CD8-positive, alpha-beta memory T cell (primary cell): ENCODE measurements at places on chromosomes 2 and 18.
A peak's percentile ranks its signal among the peaks of the same experiment; 100 is the strongest.

DNA sequence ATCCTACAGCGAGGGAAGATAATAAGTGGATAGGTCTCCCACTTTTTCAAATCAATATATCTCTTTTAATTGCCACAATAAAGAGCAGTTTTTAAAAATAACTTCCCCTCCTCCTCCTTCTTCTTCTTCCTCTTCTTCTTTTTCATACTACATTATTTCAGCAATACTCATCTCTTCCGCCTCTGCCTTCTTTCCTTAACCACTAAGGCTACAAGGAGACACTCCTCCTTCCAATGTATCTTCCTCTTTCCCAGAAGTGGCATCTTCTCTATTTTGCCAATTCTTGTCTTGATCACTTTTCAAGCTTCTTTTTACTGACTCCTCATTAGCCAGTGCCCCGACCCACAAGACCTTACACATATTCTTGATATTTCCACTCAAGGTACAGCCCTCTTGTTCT lies 546.6 kb upstream of the CHAC2 start:
- no peaks in the 10 kb centered on the region for H3K36me3 ChIP-seq
- H3K27ac ChIP-seq: no peak overlapping the region
- no peak overlapping the region for H3K4me3 ChIP-seq
- H3K27me3 ChIP-seq: no peaks in the 10 kb centered on the region
- no peaks in the 10 kb centered on the region for H3K4me1 ChIP-seq

GRCh38 chr2:162579169-162579568 lies 235.2 kb downstream of the GCA start:
- no peak overlapping the region for H3K27ac ChIP-seq
- no peaks in the 10 kb centered on the region for H3K27me3 ChIP-seq
- no peaks in the 10 kb centered on the region for H3K4me1 ChIP-seq

GRCh38 chr2:178123163-178123562 lies 10.9 kb downstream of the RBM45 start:
- H3K36me3 ChIP-seq: peaks cover 13% of the 10 kb centered on the region
- H3K27me3 ChIP-seq: no peaks in the 10 kb centered on the region
- no peak for DNase-seq
- H3K4me3 ChIP-seq: no peak overlapping the region
- H3K4me1 ChIP-seq: no peaks in the 10 kb centered on the region

- H3K4me1 ChIP-seq: no peaks in the 10 kb centered on the region
- H3K36me3 ChIP-seq: no peaks in the 10 kb centered on the region
- H3K27ac ChIP-seq: no peak overlapping the region
- DNase-seq: no peak
- H3K4me3 ChIP-seq: no peak overlapping the region
- no peaks in the 10 kb centered on the region for H3K27me3 ChIP-seq
Observed at GRCh38 chr2:71187589-71187988, 39.3 kb downstream of the PAIP2B start.

GRCh38 chr18:35201256-35201931 lies 39.4 kb upstream of the ZNF397 start:
- H3K4me3 ChIP-seq: no peak overlapping the region
- no peaks in the 10 kb centered on the region for H3K4me1 ChIP-seq
- no peak overlapping the region for H3K27ac ChIP-seq
- no peaks in the 10 kb centered on the region for H3K36me3 ChIP-seq
- no peak for DNase-seq

DNA sequence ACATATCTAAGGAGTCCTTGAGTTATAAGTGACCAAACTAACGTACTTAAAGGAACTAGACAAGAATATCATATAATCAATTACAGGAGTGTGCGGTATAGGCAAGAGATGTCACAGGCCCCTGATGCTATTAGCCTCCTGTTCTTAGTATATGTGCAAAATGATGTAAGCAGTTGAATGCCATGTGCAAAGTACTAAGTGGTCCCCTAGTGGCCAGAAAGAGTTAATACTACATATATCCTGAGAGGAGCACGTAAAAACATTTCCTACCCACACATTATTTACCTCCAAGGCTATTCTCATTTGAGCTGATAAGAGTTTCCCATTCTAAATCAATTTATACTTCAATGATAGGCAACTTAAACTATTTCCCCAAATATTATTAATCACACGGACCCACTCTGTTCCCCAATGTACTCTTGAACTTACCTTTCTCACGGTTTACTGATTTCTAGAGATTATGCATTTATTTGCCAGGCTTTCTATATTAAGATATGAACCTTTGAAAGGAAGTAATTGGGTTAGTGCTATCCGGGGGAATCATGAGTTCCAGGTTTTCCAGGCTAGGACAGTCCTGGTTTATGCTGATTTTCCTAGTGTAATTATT lies 158.0 kb upstream of the KLHL14 start:
- no peaks in the 10 kb centered on the region for H3K4me1 ChIP-seq
- DNase-seq: no peak
- no peaks in the 10 kb centered on the region for H3K36me3 ChIP-seq
- no peak overlapping the region for H3K27ac ChIP-seq
- H3K4me3 ChIP-seq: no peak overlapping the region

DNA sequence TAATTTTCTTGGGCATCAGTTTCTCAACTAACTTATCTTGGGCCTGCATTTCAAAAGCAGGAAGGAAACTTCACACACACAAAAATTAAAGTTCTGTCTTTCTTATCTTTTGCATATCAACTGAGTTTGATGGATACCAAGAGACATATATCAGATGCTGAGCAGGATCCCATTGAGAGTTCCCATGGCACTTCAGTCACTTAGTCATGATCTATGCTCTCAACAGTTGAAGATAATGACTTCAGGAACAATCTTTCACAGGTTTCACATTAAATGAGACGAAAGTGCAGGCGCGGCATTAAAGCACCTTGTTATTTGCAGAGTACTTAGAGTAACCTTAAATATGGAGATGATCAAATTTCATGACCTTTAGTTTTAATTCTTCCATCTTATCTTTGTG lies 2139.8 kb upstream of the CELF4 start:
- H3K27ac ChIP-seq: no peak overlapping the region
- H3K27me3 ChIP-seq: no peaks in the 10 kb centered on the region

DNA sequence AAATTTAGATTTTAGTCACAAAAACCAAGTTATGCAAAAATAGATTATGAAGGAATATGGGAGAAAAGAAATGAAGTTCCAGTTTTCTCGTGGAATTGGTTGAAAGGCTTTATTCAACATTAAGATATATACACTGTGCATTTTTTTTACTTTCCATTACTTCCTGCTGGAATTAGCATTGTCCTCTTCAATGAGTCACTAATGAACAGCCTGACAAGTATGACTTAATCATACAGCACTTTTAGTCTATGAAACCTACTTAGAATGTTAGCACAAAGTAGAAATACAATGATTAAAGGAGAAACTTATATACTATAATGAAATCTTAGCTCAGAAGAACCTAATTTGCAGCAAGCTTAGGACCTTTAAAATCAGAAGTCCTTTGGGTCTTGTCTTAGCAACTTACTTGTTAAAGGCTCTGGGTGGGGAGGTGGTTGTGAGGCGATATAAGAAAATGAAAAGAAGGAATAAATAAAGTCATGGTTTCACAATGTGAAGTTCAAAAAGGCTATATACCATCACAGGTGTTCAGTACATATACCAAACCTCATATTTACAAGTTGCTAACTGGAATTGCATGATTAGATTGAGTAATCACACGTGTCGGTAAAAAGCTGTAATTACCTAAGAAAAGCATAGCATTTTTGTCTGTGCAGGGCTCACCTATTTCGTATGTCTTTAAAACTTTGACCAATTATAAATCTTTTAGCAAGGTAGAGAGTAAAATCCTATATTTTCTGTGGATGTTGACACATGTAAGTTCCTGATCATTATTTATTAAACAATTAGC lies 236.8 kb downstream of the CAMKMT start:
- H3K36me3 ChIP-seq: no peaks in the 10 kb centered on the region
- no peak overlapping the region for H3K4me3 ChIP-seq
- no peaks in the 10 kb centered on the region for H3K27me3 ChIP-seq
- no peak for DNase-seq
- no peak overlapping the region for H3K27ac ChIP-seq

DNA sequence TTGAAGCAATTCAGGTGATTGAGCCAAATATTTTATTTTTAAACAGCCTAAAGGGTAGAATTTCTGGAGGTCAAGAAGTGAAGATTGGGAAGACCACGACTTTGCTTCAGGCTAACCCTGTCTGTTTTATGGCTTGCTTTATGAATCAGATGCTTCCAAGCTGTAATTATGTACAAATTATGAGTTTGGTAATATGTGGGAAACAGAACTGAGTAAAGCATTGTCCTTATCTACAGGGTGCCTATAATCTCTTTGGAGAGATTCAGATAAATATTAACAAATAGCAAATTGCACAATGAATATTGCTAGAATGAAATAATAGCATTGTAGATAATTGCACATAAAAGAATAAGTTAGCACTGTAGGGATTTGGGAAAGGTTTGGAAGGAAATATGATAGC lies 539.4 kb upstream of the CDH2 start:
- no peaks in the 10 kb centered on the region for H3K36me3 ChIP-seq
- no peaks in the 10 kb centered on the region for H3K27me3 ChIP-seq
- no peaks in the 10 kb centered on the region for H3K4me1 ChIP-seq
- no peak overlapping the region for H3K4me3 ChIP-seq
- DNase-seq: no peak

- no peak overlapping the region for H3K4me3 ChIP-seq
- no peaks in the 10 kb centered on the region for H3K4me1 ChIP-seq
- no peak for DNase-seq
- H3K27me3 ChIP-seq: no peaks in the 10 kb centered on the region
- H3K27ac ChIP-seq: no peak overlapping the region
Observed at GRCh38 chr2:57881998-57882888, 164.4 kb upstream of the VRK2 start.

DNA sequence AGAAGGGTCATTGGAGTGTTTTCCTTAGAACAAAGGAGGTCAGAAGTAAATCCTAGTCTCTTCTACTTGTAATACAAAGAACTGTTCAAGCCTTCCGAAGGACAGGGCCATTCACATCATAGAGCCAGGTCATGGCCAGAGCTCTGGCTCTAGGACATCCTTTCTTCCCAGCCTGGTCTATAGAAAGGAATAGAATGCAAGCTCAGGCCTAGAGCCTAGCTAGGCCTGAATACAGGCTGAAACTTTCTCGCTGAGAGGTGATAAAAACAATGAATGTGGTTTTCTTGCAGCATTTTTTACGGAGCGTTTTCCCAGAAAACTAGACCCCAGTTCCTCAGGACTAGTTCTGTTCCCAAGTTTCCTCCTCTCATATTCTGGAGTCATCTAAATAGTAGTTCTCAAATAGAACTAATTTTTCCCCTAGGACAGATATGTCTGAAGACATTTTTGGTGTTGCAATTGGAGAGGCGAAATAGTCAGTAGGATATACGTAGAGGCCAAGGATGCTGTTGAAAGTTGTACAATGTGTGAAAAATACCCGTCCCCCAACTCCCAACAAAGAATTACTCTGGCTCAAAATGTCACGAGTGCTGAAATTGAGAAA lies 6.8 kb downstream of the UGT1A6 start:
- H3K27ac ChIP-seq: peak overlapping the region; percentile 2
- no peak overlapping the region for H3K4me3 ChIP-seq
- no peaks in the 10 kb centered on the region for H3K27me3 ChIP-seq
- DNase-seq: no peak
- H3K4me1 ChIP-seq: no peaks in the 10 kb centered on the region

DNA sequence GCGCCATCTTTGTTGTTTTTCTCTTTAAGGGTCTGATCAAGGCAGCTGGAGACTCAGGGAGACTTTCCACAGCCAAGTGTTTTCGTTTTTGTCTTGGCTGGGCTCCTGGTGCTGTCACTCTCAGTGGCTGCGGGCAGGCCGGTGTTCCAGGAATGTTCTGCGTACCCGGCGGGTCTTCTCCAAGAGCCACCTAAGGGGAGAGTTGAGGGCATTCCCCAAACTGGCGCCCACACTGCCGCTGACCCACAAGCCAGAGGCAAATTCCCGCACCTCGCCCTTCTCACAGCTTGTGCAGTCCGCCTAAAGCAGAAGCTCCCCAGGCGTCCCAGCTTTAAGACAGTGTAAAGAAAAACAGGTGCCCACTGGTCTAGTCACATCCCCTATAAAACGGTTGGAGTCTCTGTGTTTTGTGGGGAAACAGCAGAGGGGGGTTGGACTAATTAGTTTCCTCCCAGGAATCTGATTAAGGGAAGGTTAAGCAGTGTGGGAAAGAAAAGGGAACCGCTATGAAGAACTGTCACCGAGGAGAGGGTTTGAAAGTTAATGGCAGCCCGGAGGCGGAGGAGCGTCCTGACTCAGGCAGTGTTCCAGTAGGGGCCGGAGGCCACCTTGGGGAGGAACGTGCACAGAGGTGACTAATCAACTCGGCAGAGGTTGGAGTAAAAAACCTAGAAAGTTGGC lies 224.5 kb downstream of the SLC4A3 start:
- no peak overlapping the region for H3K27ac ChIP-seq
- no peak for DNase-seq
- H3K4me1 ChIP-seq: no peaks in the 10 kb centered on the region
- no peak overlapping the region for H3K4me3 ChIP-seq
- H3K27me3 ChIP-seq: no peaks in the 10 kb centered on the region

DNA sequence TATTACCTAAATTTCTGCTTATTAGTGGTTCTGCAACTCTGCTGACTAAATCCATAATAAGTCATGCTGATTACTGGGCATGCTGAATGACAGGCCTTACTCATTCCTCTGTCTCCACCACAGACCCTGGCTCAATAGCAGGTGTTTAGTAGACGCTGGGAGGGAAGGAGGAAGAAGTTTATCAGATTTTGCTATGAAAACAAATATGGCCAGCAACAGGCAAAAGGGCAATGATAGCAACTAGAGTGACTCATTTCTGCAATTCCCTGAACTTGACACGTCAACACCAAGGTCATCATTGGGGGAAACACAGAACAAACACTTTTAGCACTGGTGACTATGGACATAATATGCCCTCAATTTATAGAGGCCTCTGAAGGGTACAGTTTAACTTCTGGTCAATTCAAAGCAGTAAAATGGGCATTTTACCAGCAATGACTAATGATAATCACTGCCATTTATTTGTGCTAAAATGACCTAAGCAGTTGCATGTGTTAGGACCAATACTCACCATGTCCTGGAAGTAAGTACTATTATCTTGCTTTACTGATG lies 35.2 kb downstream of the TMEM163 start:
- H3K4me1 ChIP-seq: peaks cover 25% of the 10 kb centered on the region
- H3K4me3 ChIP-seq: no peak overlapping the region
- H3K36me3 ChIP-seq: no peaks in the 10 kb centered on the region
- no peak for DNase-seq

GRCh38 chr18:23826850-23827620 lies 137.8 kb downstream of the LAMA3 start:
- H3K4me3 ChIP-seq: no peak overlapping the region
- H3K27me3 ChIP-seq: no peaks in the 10 kb centered on the region
- no peak overlapping the region for H3K27ac ChIP-seq
- H3K4me1 ChIP-seq: peaks cover 7% of the 10 kb centered on the region
- DNase-seq: no peak

GRCh38 chr18:59744271-59744721 lies 47.1 kb upstream of the CCBE1 start:
- no peak overlapping the region for H3K4me3 ChIP-seq
- no peak for DNase-seq
- H3K27ac ChIP-seq: no peak overlapping the region
- no peaks in the 10 kb centered on the region for H3K36me3 ChIP-seq
- no peaks in the 10 kb centered on the region for H3K4me1 ChIP-seq
